NCI-H524 (cell line): ENCODE measurements at places on chromosomes 5 and 9.

GRCh38 chr5:958701-959571 is 49.7 kb upstream of the NKD2 start:
- DNase-seq = no peak

DNA sequence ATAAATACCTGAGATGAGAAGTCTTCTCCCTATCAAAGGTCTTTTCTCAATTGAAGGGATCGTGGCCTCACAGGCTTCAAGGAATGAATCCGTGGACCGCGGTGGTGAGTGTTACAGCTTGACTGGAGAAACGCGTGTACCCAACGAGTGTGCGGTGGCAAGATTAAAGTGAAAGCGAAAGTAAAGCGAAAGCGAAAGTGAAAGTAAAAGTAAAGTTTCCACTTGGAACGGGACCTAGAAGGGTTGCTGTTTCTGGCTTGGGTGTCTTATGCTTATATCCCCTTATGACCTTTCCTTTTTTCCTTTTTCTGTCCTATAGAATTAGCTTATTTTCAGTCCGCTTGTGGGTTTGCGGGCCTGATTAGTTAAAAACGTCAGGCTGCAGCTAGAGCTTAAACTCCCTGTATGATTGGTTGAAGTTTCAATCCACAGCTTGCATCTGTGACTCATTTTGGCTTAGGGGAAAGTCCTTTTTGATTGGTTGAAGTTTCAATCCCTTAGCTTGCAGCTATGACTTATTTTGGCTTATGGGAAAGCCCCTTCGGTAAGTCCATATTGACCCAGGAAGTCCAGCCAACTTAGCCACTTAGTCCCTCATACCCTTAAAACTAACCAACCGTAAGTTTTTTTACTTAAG is 924.3 kb upstream of the CDH10 start:
- DNase-seq = no peak

DNA sequence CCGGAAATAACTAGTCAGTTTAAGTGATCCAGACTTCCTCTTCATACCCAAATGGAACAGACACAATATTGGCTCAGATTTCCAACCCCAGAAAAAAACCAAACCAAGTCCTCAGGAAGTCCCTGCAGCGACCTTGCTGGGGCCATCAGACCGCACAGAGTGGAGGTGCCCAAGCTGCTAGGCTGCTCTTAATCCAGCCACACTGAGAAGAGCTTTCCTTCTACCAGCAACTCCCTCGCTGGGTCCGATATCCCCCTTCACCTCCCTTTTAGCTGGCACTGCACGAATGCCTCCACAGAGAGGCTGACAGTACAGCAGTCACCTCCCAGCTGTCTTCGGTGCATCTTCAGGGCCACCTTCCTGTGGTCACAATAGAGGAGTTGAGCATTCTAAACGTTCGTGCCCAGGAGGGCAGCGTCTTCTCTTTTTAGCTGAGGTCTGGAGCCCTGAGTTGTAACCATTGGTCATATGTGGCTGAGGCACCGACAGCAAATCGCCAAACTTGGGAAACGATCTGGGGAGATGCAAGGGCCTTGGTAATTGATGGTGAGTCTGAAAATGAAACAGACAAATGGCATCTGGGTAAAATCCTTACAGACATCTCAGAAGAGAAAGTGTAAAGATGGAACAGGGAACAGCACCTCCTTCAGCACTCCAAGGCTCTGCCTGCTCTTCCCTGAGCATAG is 5.7 kb downstream of the NAIF1 start:
- DNase-seq = no peak

- peak; percentile 66 for DNase-seq
These were observed 9.4 kb downstream of the BBLN start for GRCh38 chr9:128169492-128169891.

DNA sequence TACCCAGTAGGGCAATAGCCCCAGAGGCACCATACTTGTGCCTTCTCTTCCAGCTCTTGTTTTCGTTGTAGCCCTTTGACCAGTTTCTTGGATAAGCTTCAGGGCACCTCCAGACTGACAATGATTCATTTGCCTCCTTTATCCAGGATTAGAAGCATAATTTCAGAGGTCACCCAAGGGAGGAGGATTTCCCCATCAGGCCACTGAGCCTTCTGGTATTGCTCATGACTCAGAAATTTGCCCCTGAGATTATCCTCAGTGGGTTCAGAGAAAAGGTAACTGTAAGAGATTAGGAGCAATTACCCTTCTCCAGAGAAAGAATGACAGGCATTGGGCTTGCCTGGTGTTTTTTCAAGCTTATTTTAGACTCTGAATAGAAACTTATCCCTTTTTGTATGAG is 147.9 kb downstream of the MSX2 start:
- no peak for DNase-seq

DNA sequence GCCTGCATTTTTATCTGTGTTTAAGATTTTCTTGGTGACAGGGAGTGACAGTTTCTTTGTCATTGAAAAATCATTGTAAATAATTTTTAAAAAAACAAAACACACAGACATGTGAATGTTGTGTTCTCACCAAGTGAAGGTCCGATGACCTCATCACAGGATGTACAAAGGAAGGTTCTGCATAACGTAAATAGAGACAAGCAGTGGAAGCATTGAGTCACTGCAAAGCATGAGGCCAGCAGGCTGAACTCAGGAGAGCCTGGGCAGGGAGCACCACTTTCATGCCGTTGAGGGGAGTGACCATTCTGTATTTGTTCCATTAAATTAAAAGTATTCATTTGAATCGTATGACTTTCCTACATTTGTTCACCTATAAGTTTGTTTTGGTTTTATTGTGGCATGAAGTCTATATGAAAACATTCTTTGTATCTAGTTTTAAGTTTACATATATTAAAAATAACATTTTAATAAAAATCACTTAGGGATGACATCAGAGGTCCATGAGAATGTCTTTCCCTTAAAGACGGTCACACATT is 70.4 kb upstream of the TLE1 start:
- DNase-seq = no peak

DNA sequence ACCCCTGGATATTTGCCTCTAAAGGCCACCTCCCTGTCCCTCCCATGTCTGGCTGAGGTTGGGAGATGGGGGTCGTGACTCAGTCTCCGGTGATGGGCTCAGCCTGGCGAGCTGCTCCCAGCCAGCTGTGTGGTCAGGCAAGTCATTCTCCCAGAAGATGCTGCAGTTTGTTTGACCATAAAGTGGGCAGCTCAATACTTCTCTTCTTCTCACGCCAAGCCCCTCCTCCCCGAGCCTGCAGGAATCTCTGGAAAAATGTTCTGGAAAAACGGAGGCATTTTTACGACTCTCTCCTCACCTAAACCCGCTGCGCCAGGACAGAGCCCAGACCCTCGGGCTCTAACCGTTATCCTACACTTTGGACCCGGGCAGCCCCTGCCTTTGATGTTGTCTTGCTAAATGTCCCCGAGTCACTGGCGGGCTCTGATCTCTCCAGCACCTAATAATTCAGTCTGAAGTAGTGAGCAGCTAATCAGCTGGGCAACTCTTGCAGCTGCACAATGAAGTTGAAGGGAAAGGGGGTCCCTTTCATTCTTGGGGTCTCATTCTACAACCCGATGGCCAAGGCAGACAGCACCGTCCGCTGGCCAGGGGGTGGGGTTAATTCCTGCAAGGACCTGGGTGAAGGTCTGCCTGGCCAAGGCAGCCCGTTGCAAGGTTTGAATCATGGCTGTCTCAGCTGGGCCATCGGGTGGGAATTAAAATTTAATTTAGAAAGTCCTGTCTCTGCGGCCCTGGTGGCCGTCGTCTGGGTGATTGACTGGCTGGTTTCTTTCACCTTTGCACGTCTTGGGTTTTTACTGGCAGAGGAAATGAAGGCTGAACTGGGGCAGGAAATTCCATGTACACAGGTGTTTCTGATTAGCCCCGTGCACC is 12.3 kb downstream of the DCANP1 start:
- no peak for DNase-seq

DNA sequence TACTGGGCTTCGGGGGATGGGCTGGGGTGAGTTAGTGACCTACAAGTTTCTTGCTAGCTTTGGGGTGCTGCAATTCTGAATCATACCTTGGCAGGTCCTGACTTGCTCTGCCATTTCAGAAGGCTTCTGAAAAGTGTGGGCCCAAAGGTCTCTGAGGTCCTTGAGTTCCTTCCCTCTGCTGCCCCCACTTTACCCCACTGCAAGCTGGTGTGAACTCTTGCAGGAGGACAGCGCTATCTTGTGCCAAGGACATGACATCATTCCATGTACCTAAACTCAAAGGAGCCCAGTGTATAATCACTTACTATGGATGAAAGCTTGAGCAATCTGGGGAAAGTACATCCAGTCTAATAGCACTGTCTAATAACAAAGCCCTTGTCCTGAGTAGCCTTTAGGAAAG is 157.4 kb downstream of the RMI1 start:
- no peak for DNase-seq

GRCh38 chr5:53403758-53404157 is 76.7 kb upstream of the FST start:
- no peak for DNase-seq

GRCh38 chr5:159101685-159102084 is 2.0 kb upstream of the EBF1 start:
- DNase-seq = no peak

DNA sequence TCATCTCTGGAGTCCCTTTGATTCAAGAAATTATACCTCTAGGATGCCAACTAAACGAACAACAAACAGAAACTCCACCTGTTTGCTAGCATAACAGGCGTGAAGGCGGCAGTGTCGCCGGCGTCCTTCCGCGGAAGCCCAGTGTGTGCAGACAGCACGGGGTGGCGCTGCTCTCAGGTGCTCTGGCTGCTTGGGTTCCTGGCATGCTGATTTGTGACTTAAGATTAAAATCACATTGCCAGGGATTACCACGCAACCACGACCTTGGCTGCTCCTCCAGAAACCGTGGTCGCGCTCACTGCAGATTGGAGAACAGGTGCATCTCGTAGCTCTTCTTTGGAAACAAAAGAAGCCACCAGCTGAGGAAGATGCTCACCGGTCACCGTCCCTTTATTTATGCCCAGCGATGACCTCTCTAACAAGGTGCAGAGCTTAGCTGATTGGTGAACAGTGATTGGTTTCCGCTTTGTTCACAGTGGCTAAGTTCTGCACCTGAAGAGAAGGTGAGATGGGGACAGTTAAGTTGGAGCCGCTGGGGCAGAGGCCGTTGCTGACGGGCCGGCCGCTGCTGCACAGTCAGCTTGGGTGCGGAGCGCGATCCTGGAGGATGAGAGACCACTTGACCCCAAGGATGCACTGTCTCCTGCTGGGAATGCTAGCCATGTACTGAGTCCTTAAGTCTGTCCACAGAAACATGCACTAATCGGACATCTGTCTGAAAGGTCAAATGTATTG is 232.3 kb downstream of the FANCC start:
- DNase-seq = no peak

GRCh38 chr9:99385215-99385614 is 163.1 kb downstream of the SEC61B start:
- DNase-seq = peak; percentile 62

DNA sequence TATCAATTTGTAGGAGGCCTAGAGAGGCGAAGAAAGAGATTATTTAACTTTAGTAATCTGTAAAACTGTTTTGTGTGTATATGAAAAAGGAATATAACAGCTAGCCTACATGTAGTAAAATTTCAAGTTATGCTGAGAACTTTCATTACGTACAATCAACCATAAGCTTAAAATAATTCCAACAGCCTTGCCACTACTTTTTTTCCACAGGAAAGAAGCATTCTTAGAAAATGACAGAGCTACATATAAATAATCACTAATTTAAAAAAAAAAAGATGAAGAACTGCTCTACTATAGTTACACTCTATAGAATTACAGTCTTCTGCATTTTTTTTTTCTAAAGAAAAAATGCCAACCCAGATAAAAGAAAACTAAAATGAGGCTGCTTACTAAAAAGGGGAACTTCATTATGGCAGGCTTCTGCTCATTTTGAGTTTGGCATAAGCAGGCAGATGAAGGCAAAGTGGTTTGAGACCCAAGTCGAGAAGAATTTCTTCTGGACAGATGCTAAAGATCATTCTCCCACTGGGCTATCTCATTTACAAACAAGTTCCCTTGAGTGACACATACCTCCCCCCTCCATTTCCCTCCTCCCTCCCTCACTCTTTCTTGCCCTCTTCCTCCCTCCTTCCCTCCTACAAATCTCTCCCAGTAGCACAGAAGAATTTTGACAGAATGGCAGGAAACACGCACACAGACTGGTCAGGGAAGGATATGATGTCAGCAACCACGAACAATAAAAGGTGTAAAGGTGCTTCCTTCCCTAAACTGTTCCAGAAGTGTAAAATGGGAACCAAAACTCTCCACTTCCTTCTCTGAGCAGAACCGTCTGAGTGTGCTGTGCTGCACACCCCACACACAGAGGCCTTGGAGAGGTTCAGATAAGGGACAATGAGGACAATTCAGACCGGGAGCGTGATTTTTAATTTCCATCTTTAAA is 56.1 kb downstream of the MEF2C start:
- DNase-seq = no peak

DNA sequence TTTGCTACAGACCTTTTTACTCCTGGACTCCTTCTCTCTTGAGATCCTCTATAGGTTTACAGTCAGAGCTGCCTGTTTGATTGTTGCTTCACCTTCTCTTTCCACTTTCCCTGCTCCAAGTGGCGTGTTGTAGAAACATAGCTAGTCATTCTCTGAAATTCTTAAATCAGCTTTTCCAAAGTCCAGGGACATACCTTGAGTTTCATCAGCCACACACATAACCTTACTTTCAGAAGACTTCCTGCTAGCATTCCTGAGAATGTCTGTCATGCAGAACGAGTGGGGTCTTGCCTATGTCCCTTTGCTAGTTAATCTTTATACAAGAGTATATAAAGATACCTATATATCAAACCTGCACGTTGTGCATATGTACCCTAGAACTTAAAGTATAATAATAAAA is 230.3 kb upstream of the ZNF462 start:
- no peak for DNase-seq

- no peak for DNase-seq
These were observed 65.4 kb downstream of the ZNF462 start for GRCh38 chr9:106928350-106928749.

DNA sequence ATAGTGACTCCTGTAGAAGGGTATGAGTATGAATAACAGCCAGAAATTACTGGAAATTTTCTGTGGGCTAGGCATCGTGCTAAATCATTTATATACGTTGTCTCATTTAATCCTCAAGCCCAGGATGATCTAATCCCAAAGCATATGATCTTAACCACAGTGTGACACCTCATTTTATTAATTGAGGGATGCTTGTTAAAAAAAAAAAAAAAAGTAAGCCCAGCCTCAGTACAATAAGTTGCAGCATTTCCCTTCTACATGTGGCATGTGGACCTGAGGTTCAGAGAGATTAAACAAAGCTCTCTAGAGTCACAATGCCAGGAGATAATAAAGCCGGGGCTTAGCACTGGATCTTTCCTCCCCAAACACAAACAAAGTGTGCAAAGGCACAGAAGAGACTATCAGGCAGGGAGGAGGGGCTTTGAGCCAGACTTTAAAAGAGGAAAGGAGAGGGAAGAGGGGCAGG is 49.5 kb downstream of the KLF4 start:
- peak; percentile 14 for DNase-seq

GRCh38 chr9:76292658-76293057 is 101.6 kb downstream of the RFK start:
- no peak for DNase-seq

GRCh38 chr5:110475529-110475928 is 250.9 kb downstream of the TMEM232 start:
- DNase-seq = no peak

- no peak for DNase-seq
These were observed 120.2 kb upstream of the ARRDC3 start for GRCh38 chr5:91503321-91503720.

- no peak for DNase-seq
These were observed 59.9 kb upstream of the PLPP1 start for GRCh38 chr5:55594671-55595070.

- DNase-seq = no peak
These were observed 274.0 kb upstream of the DAPK1 start for GRCh38 chr9:87223392-87224246.
